Naive thymus-derived CD4-positive, alpha-beta T cell (primary cell): ENCODE measurements at places on chromosomes 2 and 18.

DNA sequence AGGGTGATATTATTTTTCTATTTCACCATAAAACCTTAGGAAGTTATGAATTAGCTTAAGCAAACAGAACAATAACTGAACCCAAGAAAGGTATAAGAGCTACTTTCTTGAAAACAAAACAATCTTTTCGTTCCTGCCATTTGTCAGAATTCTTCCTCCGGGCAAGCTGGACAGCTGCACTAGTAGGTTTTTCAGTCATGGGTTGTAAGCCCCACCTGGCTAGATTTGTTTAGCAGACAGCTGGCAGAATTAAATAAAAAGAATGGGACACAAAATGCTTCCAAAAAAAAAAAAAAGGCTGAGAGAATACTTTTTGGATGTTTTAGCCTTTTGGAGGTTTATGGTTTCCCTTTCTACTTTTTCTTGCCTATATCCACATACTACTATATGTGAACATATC, 694.1 kb downstream of the ARHGAP15 start:
- no peaks in the 10 kb centered on the region for H3K4me1 ChIP-seq
- no peak for DNase-seq
- no peak overlapping the region for H3K27ac ChIP-seq
- no peaks in the 10 kb centered on the region for H3K36me3 ChIP-seq

DNA sequence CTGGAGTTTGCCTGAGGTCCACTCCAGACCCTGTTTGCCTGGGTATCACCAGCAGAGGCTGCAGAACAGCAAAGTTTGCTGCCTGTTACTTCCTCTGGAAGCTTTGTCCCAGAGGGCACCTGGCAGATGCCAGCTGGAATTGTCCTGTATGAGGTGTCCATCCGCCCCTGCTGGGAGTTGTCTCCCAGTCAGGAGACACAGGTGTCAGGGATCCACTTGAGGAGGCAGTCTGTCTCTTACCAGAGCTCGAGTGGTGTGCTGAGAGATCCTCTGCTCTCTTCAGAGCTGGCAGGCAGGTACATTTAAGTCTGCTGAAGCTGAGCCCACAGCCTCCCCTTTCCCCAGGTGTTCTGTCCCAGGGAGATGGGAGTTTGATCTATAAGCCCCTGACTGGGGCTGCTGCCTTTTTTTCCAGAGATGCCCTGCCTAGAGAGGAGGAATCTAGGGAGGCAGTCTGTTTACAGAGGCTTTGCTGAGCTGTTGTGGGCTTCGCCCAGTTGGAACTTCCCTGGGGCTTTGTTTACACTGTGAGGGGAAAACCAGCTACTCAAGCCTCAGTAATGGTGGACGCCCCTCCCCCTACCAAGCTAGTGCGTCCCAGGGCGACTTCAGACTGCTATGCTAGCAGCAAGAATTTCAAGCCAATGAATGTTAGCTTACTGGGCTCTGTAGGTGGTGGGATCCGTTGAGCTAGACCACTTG, 34.7 kb downstream of the TFPI start:
- H3K36me3 ChIP-seq, result no peaks in the 10 kb centered on the region
- H3K27ac ChIP-seq, result no peak overlapping the region
- no peaks in the 10 kb centered on the region for H3K4me1 ChIP-seq
- no peaks in the 10 kb centered on the region for H3K27me3 ChIP-seq

DNA sequence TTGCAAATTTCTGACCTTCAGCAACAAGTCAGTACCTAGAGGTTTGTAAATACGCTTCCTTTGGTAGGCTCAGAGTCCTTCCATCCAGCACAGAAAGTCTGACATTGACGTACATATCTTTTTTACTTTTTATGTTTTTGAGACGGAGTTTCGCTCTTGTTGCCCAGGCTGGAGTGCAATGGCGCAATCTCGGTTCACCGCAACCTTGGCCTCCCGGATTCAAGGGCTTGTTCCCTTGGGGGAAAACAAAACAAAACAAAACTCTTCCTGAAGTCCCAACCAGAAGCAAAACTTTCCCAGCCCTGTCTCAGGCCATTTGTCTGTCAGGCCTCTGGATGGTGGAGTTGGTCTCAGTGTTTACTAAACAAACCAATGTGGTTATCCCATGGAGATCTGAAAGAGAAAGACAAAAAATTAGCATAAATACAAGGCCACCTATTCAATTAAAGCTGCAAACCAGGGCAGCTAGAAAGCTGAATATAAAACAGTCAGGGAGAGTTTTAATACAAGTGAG, 29.6 kb upstream of the ATL2 start:
- no peaks in the 10 kb centered on the region for H3K4me1 ChIP-seq
- no peak for DNase-seq
- no peak overlapping the region for H3K27ac ChIP-seq
- no peaks in the 10 kb centered on the region for H3K36me3 ChIP-seq

GRCh38 chr2:25041307-25041927, 459 bp upstream of the EFR3B start:
- peaks cover 7% of the 10 kb centered on the region for H3K27me3 ChIP-seq
- peaks cover 17% of the 10 kb centered on the region for H3K4me1 ChIP-seq
- H3K36me3 ChIP-seq, result no peaks in the 10 kb centered on the region
- no peak overlapping the region for H3K27ac ChIP-seq

- H3K27me3 ChIP-seq, result no peaks in the 10 kb centered on the region
- no peak for DNase-seq
- H3K4me3 ChIP-seq, result no peak overlapping the region
- H3K36me3 ChIP-seq, result no peaks in the 10 kb centered on the region
- no peak overlapping the region for H3K27ac ChIP-seq
- H3K4me1 ChIP-seq, result peaks cover 11% of the 10 kb centered on the region
These were observed 164.9 kb upstream of the ZFP36L2 start for GRCh38 chr2:43391201-43391877.

- no peaks in the 10 kb centered on the region for H3K36me3 ChIP-seq
- H3K27ac ChIP-seq, result no peak overlapping the region
- no peak for DNase-seq
These were observed 58.0 kb upstream of the SLC14A2 start for GRCh38 chr18:45557287-45557686.

DNA sequence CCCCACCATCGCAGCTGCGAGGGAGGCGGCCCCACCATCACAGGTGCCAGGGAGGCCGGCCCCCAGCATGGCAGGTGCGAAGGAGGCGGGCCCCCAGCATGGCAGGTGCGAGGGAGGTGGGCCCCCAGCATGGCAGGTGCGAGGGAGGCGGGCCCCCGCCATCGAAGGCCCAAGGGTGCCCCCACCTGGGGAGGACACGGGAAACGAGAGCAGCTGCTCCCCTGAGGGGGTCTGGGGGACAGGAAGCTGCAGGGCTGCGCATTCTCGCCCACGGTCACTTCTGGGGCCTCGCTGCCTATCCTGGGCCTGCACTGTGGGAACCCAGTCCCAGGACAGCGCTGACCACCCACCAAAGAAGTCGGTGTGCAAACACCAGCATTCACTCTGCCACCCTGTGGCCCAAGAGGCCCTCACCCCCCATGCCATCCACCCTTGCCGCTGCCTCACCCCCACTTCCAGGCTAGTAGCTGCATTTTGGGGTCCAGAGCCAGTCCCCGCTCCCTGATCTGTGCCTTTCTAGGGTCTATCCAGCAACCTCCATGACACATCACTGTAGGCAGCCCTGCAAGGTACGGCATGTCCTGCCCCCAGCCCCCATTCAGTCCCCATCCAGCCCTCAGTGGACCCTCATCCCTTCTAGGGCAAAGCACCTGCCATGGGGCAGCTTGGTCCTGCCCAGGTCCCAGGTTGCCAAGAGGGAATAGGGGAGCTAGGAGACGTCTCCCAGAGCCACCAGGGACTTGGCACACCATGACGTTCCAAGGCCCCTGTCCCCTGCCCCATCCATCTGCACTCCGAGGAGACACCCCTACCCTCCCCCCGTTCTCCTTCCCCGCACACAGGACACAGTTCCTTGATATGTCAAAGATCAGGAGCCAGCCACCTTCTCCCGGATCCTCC, 24.0 kb upstream of the GPC1 start:
- no peak for DNase-seq
- no peaks in the 10 kb centered on the region for H3K4me1 ChIP-seq
- no peak overlapping the region for H3K4me3 ChIP-seq
- no peak overlapping the region for H3K27ac ChIP-seq
- no peaks in the 10 kb centered on the region for H3K27me3 ChIP-seq
- no peaks in the 10 kb centered on the region for H3K36me3 ChIP-seq

- no peak overlapping the region for H3K4me3 ChIP-seq
- peaks cover 11% of the 10 kb centered on the region for H3K4me1 ChIP-seq
- no peak overlapping the region for H3K27ac ChIP-seq
- H3K27me3 ChIP-seq, result no peaks in the 10 kb centered on the region
These were observed 3.1 kb downstream of the SPOPL start for GRCh38 chr2:138504546-138505235.

DNA sequence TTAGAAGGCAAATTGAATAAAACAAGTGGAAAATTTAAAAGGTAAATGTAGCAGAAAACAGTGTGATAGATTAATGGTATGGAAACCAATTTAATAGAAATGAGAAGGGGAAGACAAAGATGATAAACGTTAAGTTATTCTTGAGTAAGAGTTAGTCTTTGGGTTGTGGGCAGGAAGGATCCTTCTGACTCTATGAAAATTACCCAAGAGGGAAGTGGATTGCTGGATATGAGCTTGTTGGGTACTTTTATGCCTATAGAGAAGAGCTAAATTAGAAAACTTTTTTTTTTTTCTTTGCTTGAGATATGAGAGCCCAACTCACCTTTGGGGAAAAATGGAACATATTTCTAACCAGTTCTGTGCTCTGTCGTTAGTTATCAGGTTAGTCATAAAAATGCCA, 144.0 kb downstream of the LDLRAD4 start:
- no peak overlapping the region for H3K4me3 ChIP-seq
- DNase-seq, result no peak
- no peak overlapping the region for H3K27ac ChIP-seq
- no peaks in the 10 kb centered on the region for H3K36me3 ChIP-seq

DNA sequence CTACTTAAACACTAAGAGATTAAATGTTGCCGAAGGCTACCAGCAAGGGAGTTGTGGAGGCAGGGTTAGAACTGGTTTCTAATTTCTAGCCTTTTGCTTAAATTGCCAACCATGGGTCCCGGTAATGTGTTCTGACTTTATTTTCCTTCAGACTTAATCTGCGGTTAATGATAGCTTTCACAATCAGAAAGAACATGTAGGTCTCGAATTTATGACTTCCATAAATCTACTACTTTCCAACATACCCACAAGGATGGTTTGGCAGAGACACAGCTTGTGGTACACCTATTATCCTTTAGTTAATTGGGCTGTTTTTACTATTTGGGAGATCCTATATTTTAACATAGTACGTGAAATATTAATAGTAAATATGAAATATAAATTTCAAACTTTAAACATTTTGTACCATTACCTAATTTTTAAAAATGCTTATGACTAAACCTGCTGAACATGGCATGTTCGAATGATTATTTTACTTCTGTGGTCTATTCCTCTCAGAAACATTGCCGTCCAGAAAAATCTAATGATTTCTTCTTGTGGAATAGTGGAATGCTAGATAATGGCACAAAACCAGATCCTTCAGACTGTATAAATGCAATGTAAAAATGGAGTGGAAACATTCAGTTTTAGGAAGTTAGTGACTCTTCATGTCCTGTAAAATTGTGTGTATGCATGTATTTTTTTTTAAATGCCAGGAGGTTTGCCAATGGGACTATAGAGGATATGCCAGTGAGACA, 41.3 kb downstream of the PARD3B start:
- H3K27me3 ChIP-seq, result no peaks in the 10 kb centered on the region
- no peak for DNase-seq
- H3K4me1 ChIP-seq, result no peaks in the 10 kb centered on the region
- no peaks in the 10 kb centered on the region for H3K36me3 ChIP-seq

DNA sequence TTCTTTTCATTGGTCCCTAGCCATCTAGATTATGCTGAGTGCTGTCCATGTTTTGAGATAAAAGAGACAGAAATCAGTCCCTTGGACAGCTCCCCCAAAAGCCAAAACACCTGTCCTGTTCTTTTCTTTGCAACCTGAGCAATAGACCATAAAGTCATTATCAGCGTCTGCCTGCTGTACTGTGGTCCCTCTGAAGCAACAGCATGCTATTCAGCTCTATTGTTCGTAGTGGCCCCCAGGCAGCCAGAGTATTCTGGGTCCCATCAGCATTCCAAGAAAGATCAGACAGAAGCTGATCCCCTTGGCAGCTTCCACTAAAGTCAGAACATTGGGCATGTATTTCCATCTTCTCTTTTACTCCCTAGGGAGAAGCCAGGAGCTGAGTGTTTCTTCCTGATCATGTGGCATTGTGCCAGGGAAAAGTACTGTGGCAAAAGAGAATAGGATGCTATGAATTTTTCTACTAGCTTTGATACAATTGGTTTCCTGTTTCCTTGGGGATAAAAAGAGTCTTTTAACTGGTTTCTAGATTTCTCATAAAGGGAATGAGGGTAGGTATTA, 33.6 kb upstream of the ZSWIM2 start:
- H3K4me3 ChIP-seq, result no peak overlapping the region
- no peaks in the 10 kb centered on the region for H3K36me3 ChIP-seq
- H3K4me1 ChIP-seq, result no peaks in the 10 kb centered on the region
- H3K27ac ChIP-seq, result no peak overlapping the region
- H3K27me3 ChIP-seq, result no peaks in the 10 kb centered on the region
- DNase-seq, result no peak

DNA sequence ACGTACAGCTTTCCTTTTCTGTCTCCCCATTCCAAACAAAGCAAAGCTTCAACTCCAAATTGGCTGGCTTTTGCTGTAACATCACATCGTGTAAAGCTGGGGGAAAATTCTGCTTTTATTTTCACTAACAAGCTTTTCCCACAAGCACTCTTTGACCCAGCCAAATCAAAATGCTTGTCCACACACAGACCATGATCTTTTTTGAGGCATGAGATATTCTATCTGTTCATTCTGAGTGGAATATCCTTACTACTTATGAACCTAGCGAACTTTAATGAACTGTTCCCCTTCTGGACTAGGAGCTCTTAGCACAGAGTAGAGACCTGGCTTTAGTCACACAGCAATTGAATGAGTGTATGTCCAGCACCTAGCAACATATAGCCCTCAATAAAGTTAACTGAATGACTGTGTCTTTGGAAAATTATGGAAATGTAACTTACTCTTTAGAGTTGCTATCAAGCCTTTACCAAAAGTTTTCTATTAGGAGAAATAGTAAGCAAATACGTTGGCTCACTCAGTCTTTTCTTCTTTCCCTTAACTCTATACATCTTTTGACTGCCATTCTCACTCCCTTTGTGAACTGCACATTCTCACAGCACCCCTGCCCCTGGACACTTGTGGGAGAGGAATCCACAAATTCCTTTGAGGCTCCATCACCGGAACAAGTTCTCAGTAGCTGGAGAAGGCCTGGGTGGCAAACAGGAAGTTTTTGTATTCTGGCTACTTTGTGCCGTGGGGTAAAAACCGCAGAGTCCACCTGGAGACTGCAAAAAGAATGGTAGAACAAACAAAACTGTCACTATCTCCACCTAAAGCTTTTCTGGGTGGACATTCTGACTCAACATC, 1.3 kb upstream of the UBE2E3 start:
- H3K27ac ChIP-seq, result peak overlapping the region; percentile 62
- H3K4me1 ChIP-seq, result peaks cover 23% of the 10 kb centered on the region

DNA sequence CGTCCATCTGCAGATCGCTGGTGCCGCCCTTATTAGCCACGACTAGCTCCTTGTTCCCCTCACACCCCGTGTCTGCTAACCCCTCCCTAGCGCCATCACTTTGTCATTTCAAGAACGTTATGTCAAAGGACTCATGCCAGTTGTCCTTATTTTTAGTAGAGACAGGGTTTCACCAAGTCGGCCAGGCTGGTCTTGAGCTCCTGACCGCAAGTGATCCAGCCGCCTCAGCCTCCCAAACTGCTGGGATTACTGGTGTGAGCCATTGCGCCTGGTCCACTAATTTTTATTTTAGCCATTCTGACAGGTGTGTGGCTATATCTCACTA, 138.9 kb upstream of the HDAC4 start:
- H3K27me3 ChIP-seq, result no peaks in the 10 kb centered on the region
- no peak overlapping the region for H3K4me3 ChIP-seq
- no peaks in the 10 kb centered on the region for H3K36me3 ChIP-seq
- no peak for DNase-seq
- peaks cover under 1% of the 10 kb centered on the region for H3K4me1 ChIP-seq

- no peak overlapping the region for H3K4me3 ChIP-seq
- H3K27me3 ChIP-seq, result no peaks in the 10 kb centered on the region
- no peak for DNase-seq
- no peaks in the 10 kb centered on the region for H3K36me3 ChIP-seq
- H3K4me1 ChIP-seq, result no peaks in the 10 kb centered on the region
These were observed 78.0 kb downstream of the PTPN4 start for GRCh38 chr2:119837759-119838158.
